ENCODE measurements at places on chromosomes 11 and 22. TPM values are rescaled to one million over a fixed set of nuclear protein-coding genes. Genes with fewer than 3 reads are reported as not detected.

ATM gene
- 160 TPM for total RNA-seq

KDELR3 gene
- 67.5 TPM for total RNA-seq

RTN4RL2 gene
- not detected for total RNA-seq

SYT13 gene
- total RNA-seq, result not detected

SLC22A6 gene
- not detected for total RNA-seq

OR2D2 gene
- total RNA-seq, result 0.79 TPM

OR4D5 gene
- total RNA-seq, result not detected

OVOL1 gene
- 1.3 TPM for total RNA-seq

RHOD gene
- 51.4 TPM for total RNA-seq

GPR83 gene
- total RNA-seq, result not detected

PARVA gene
- total RNA-seq, result 27.9 TPM

Data from placental epithelial cell (primary cell).